Uterus (tissue), 4 donors: ENCODE measurements at places on chromosomes 12 and 14. TPM values are rescaled to one million over a fixed set of nuclear protein-coding genes. Genes with fewer than 3 reads are reported as not detected.

DNA sequence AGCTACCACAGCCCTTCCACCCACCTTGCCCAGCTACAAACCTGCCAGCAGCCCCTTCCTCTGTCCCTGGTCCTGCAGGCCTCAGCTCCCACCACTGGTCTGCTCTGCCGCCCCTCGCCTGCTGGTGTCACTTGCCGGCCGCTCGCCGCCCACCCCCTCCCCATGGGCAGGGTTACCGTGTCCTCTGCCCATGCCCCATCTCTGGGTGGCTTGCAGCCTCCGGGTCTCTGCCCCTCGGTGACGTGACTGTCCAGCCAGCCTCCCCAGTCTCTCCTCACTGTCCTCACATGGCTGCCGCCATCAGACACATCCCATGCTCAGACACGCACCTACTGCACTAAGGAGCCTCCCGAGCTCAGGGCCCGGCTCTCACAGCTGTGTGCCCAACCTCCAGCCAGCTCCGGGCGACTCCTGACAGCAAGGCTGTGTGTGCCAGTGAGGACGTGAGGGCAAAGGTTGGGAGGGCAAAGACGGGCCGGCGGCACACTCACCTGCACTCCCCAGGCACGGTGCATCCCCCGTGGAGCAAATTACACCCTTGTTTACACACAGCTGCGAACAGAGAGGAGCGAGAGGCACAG, 13.4 kb downstream of the JAG2 start:
- H3K4me3 ChIP-seq: no peak overlapping the region
- H3K4me1 ChIP-seq: no peaks in the 10 kb centered on the region
- no peak for DNase-seq
- no peak overlapping the region for H3K27ac ChIP-seq

GRCh38 chr14:56300495-56300894, 182.3 kb downstream of the PELI2 start:
- H3K4me3 ChIP-seq: no peak overlapping the region
- H3K4me1 ChIP-seq: no peaks in the 10 kb centered on the region
- no peaks in the 10 kb centered on the region for H3K27me3 ChIP-seq
- H3K36me3 ChIP-seq: no peaks in the 10 kb centered on the region

DNA sequence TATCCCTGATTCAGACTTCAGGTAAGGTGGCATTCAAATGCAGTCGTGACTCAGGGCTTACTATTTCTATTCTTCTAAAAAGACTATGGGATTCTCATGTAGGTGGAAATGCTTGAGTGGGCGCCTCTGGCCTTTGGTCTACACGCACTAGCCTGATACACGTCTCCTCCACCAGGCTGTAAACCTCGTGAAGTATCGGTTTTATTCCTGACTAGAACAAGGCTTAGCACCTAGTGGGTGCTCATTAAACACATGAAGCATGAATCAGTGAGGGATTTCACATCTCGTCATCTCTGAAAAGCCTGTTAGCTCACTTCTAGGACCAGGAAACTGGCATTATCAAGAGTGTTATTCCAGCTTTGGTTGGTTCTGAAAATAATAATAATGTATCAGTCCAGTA, 17.7 kb upstream of the HNF1A start:
- H3K36me3 ChIP-seq: no peaks in the 10 kb centered on the region
- no peak overlapping the region for H3K27ac ChIP-seq
- H3K27me3 ChIP-seq: no peaks in the 10 kb centered on the region
- no peaks in the 10 kb centered on the region for H3K4me1 ChIP-seq

- no peaks in the 10 kb centered on the region for H3K27me3 ChIP-seq
- H3K4me3 ChIP-seq: no peak overlapping the region
- H3K27ac ChIP-seq: no peak overlapping the region
- H3K36me3 ChIP-seq: no peaks in the 10 kb centered on the region
- no peaks in the 10 kb centered on the region for H3K4me1 ChIP-seq
These were observed 798.9 kb downstream of the SLC6A15 start for GRCh38 chr12:84113666-84114065.

GRCh38 chr12:108803428-108804105, 53.8 kb downstream of the SSH1 start:
- no peak overlapping the region for H3K4me3 ChIP-seq
- H3K36me3 ChIP-seq: no peaks in the 10 kb centered on the region
- H3K27me3 ChIP-seq: no peaks in the 10 kb centered on the region
- peaks cover 14% of the 10 kb centered on the region for H3K4me1 ChIP-seq
- DNase-seq: peak; percentile 75
- peak overlapping the region; percentile 96 for H3K27ac ChIP-seq

DNA sequence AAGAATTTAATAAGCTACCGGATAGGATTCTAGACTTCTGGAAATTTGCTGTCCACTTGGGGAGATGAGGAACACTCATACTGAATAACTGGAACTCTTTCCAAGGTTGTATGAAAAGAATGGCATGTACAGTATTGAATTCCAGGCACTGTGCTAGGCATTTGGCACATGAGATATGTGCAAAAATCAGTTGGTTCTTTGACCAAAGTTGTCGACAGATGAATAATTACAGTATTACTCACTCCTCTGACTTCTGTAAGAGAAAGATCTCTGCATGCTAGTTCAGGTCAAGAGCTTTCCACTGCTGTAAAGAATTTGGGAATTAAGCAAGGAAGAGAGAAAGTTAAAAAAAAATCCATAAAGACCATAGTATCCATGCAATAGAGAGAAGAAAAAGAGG, 764.7 kb downstream of the BCL11B start:
- H3K27me3 ChIP-seq: no peaks in the 10 kb centered on the region
- no peaks in the 10 kb centered on the region for H3K4me1 ChIP-seq
- H3K36me3 ChIP-seq: no peaks in the 10 kb centered on the region
- DNase-seq: no peak
- H3K27ac ChIP-seq: no peak overlapping the region

DNA sequence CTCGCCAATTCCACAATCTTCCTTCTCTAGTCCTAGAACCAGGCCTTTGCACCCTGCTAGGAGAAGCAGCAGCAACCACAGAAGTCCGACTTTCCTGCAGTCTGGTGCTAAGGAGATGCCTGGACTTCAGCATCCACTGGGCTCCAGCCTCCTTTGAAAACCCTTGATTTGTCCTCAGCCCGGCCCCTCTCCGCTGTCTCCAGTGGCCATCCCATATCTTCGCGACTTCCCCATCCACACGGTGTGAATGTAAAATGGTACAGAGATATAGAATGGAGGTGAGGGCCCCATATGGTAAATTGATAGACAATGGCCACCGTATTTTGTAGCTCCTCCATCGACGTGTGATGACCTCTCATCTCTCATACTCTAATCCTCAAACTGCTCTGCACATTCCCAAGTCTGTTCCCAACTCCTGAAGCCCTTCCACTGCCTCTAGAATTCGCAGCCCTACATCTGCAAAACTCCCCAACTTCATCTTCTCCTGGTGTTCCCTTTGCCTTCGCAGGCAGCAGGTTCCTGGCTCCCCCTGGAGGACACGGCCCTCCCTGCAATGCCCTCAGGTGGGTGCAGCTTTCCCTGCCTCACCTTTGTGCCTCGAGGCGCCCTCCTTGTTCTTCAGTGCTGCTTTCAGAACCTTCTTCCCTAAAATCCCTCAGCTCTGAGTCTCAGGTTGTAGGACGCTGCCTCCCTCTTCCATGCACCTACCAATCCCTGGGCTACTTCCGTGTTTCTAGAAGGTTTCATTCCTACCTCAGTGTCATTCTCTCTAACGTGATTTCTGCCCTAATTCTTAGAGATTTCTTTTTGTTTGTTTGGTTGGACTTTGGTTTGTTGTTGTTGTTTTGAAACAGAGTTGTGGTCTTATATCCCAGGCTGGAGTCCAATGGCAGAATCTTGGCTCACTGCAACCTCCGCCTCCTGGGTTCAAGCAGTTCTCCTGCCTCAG, 36.7 kb downstream of the TMBIM6 start:
- no peak overlapping the region for H3K4me3 ChIP-seq
- DNase-seq: no peak
- H3K27ac ChIP-seq: no peak overlapping the region
- H3K4me1 ChIP-seq: no peaks in the 10 kb centered on the region
- no peaks in the 10 kb centered on the region for H3K27me3 ChIP-seq
- H3K36me3 ChIP-seq: no peaks in the 10 kb centered on the region

GRCh38 chr12:12531194-12531593, 31.5 kb downstream of the DUSP16 start:
- H3K4me3 ChIP-seq: no peak overlapping the region
- H3K36me3 ChIP-seq: no peaks in the 10 kb centered on the region
- H3K27ac ChIP-seq: no peak overlapping the region
- no peak for DNase-seq
- H3K4me1 ChIP-seq: peaks cover 5% of the 10 kb centered on the region

GRCh38 chr14:102497998-102498677, 11.4 kb downstream of the ANKRD9 start:
- H3K36me3 ChIP-seq: no peaks in the 10 kb centered on the region
- H3K27me3 ChIP-seq: no peaks in the 10 kb centered on the region
- no peak overlapping the region for H3K27ac ChIP-seq
- H3K4me1 ChIP-seq: no peaks in the 10 kb centered on the region
- no peak overlapping the region for H3K4me3 ChIP-seq
- DNase-seq: no peak

GRCh38 chr12:92509156-92509738, 193.5 kb upstream of the PLEKHG7 start:
- no peak overlapping the region for H3K4me3 ChIP-seq
- H3K36me3 ChIP-seq: no peaks in the 10 kb centered on the region
- H3K27me3 ChIP-seq: no peaks in the 10 kb centered on the region
- DNase-seq: no peak

The AQP5 gene
- not detected for total RNA-seq

- H3K27me3 ChIP-seq: no peaks in the 10 kb centered on the region
- H3K4me3 ChIP-seq: peak overlapping the region; percentile 60
- no peaks in the 10 kb centered on the region for H3K36me3 ChIP-seq
- no peaks in the 10 kb centered on the region for H3K4me1 ChIP-seq
- peak overlapping the region; percentile 92 for H3K27ac ChIP-seq
These were observed 666 bp upstream of the DERA start for GRCh38 chr12:15910468-15910863.

The OLR1 gene
- not detected for total RNA-seq

DNA sequence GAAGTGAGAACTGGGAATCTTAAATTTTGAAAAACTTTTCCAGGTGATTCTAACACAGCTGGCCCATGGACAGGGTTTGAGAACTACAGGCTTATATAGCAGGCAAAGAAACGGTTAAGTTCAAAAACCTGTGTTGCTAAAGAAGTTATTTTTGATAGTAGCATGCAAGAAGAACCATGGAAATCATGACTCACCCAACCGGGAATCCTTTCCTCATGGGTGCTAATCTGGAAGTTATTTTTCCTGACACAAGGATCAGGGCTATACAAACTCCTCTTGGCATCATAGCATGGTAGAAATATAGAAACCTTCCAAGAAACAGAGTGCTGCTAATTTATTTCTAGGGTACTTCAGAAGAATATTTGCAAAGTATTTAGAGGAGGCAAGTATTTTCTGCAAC, 588.7 kb downstream of the CCER1 start:
- no peak for DNase-seq
- H3K27ac ChIP-seq: no peak overlapping the region
- H3K4me3 ChIP-seq: no peak overlapping the region

DNA sequence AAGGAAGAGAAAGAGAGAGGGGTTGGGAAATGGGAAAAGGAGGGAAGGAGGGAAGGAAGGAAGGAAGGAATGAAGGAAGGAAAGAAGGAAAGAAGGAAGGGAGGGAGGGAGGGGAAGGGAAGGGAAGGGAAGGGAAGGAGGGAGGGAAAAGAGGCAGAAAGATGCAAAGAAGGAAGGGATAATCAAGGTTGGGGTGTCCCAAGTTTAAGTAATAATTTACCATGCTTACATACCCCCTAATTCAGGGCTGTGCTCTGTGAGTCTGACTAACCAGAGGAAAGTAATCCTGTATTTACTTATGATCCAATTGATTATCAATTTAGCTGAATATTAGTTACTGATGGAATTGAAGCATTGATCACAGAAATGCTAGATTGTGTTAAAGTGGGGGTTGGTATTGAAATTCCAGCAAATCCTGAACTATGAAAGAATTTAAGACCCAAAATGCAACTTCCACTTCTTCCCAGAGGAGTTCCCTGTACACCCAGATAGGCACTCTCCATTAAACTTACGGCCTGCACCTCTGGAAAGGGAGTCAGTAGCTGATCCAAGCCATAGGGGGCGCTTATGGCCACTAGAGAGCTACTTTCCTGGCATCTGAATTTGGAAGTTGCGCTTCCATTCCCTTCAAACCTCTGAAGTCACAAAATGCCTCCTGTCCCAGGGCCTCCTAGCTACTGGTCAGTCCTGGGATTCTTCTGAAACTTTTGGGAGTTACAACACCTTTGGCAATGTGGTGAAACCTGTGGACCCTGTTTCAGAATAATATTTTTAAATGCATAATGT, 162.7 kb upstream of the PWP1 start:
- no peak for DNase-seq
- no peak overlapping the region for H3K27ac ChIP-seq
- no peaks in the 10 kb centered on the region for H3K36me3 ChIP-seq
- no peaks in the 10 kb centered on the region for H3K4me1 ChIP-seq
- H3K4me3 ChIP-seq: no peak overlapping the region

DNA sequence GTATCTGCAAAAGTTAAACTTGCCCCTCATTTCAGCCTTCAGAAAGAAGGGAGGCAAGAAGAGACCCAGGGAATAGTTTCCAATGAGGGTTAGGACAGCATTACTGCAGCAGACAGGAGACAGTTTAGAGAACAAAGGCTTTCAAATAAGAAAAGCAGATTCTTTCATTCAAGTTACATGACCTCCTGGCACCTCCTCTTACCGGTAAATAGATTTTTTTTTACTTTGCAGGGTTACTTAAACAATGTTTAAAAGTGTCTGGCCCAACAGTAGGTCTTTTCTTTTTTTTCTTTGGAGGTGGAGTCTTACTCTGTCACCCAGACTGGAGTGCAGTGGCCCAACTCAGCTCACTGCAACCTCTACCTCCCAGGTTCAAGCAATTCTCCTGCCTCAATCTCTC, 47.1 kb downstream of the SINHCAF start:
- H3K27ac ChIP-seq: peak overlapping the region; percentile 47
- no peak overlapping the region for H3K4me3 ChIP-seq
- H3K36me3 ChIP-seq: no peaks in the 10 kb centered on the region
- no peaks in the 10 kb centered on the region for H3K27me3 ChIP-seq

DNA sequence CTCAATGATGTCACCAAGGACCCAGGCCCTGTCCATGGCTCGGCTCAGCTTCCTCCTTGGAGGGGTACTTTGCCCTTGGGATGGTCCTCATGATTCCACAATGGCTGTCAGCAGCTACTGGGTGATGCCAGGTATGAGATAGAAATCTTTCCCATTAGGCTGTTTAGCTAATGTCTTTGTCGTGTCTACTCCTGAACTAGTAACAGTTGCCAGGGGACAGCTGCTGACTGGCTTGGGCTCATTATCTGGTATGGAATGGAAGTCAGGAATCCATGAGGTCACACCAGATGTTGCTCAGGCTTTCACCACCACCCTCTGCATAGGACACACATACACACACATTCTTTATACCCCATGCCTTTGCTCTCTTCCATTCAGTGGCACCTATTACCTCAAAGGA, 9.2 kb downstream of the PRPH start:
- no peaks in the 10 kb centered on the region for H3K27me3 ChIP-seq
- no peak overlapping the region for H3K27ac ChIP-seq
- DNase-seq: no peak
- no peak overlapping the region for H3K4me3 ChIP-seq
- no peaks in the 10 kb centered on the region for H3K36me3 ChIP-seq
- H3K4me1 ChIP-seq: no peaks in the 10 kb centered on the region

The ACVRL1 gene
- 146 TPM for total RNA-seq
